ENCODE measurements at places on chromosomes 3 and 15.
A peak's percentile ranks its signal among the peaks of the same experiment; 100 is the strongest.

DNA sequence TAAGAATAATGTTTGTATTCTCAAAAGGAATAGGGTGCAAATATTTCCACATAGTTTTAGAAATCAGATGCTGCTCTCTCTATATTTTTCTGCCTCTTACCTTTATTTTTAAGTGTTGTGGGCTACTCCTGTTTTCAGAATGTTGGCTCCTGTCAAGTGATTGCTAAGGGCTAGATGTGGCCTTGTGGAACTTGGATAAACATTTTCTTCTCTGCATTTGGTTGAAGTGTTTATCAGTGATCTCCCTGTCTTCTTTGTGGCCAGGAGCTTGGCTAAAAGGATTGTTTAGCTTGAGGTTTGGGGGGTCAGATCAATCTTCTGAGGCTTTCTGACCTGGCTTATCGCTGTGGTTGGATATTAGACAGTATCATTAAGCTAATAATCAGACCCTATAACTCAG lies 112.6 kb downstream of the TCF12 start:
- no peak for DNase-seq

- DNase-seq = peak; percentile 98
Observed at GRCh38 chr3:9422712-9423424, 25.5 kb downstream of the SETD5 start.

GRCh38 chr3:160886421-160886820 lies 130.4 kb downstream of the PPM1L start:
- DNase-seq = no peak

GRCh38 chr15:58038426-58039078 lies 27.0 kb downstream of the ALDH1A2 start:
- DNase-seq = peak; percentile 63

GRCh38 chr15:54131410-54131809 lies 153.2 kb downstream of the UNC13C start:
- peak; percentile 1 for DNase-seq

GRCh38 chr3:45437383-45437782 lies 49.0 kb downstream of the LARS2 start:
- DNase-seq = no peak

All from fibroblast of skin of right biceps (primary cell).